ENCODE measurements at places on chromosomes 3 and 15. TPM values are rescaled to one million over a fixed set of nuclear protein-coding genes. Genes with fewer than 3 reads are reported as not detected.
A peak's percentile ranks its signal among the peaks of the same experiment; 100 is the strongest.

The LRTM1 gene
- total RNA-seq = not detected

- no peaks in the 10 kb centered on the region for H3K4me1 ChIP-seq
- H3K27me3 ChIP-seq = peaks cover 14% of the 10 kb centered on the region
- DNase-seq = no peak
- H3K4me3 ChIP-seq = no peak overlapping the region
- H3K36me3 ChIP-seq = peaks cover 2% of the 10 kb centered on the region
- no peak overlapping the region for H3K27ac ChIP-seq
Measured at GRCh38 chr3:12097971-12098370, 60.7 kb downstream of the TIMP4 start.

DNA sequence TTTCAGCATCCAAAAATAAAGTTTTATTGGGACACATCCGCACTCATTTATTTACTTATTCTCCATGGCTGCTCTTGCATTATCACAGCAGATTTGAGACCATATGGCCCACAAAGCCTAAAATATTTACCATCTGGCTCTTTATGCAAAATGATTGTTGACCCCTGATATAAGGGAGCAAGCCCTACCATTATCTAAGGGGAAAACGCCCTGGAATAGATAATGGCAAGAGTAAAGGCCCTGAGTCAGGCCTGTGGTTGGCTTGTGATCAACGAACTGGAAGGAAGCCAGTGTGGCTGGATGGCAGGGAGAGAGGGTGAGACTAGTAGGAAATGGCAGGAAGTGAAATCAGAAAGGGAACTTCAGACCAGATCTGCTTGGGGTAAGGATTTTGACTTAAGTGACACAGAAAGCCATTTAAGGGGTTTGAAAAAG lies 24.6 kb upstream of the DMXL2 start:
- DNase-seq = no peak
- no peaks in the 10 kb centered on the region for H3K27me3 ChIP-seq
- no peaks in the 10 kb centered on the region for H3K36me3 ChIP-seq
- no peak overlapping the region for H3K27ac ChIP-seq
- no peak overlapping the region for H3K4me3 ChIP-seq

GRCh38 chr15:29825227-29825626 lies 3.0 kb upstream of the TJP1 start:
- peaks cover 7% of the 10 kb centered on the region for H3K36me3 ChIP-seq
- H3K4me1 ChIP-seq = peaks cover 27% of the 10 kb centered on the region
- peaks cover 47% of the 10 kb centered on the region for H3K27me3 ChIP-seq
- DNase-seq = peak; percentile 56
- H3K27ac ChIP-seq = peak overlapping the region; percentile 36

- DNase-seq = no peak
- peaks cover 2% of the 10 kb centered on the region for H3K4me1 ChIP-seq
- no peak overlapping the region for H3K27ac ChIP-seq
- H3K36me3 ChIP-seq = no peaks in the 10 kb centered on the region
- H3K4me3 ChIP-seq = no peak overlapping the region
Measured at GRCh38 chr15:74531144-74531811, 9.7 kb upstream of the ARID3B start.

The TMEM40 gene
- not detected for total RNA-seq

- no peak overlapping the region for H3K27ac ChIP-seq
- H3K4me3 ChIP-seq = no peak overlapping the region
- no peaks in the 10 kb centered on the region for H3K27me3 ChIP-seq
- no peak for DNase-seq
- no peaks in the 10 kb centered on the region for H3K36me3 ChIP-seq
- H3K4me1 ChIP-seq = no peaks in the 10 kb centered on the region
Measured at GRCh38 chr3:79233431-79234060, 534.3 kb downstream of the ROBO1 start.

DNA sequence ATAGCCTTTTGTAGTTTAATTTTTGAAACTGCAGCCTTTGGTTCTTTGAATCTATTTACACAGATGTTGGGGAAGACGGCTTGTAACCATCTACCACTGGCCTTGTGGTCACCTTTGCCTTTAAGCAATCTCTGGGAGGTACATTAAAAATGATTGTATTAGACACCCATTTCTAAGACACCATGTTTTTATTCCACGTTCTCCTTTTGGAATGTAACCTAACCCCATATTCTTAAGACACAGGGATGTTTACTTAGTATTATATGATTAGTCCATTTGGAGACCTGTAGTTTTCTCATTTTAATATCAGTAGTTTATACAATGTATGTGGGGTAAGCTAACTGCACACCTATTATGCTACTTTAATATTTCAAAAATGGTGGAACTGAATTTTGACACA lies 175.1 kb upstream of the PLSCR5 start:
- no peak for DNase-seq
- no peaks in the 10 kb centered on the region for H3K4me1 ChIP-seq
- no peak overlapping the region for H3K4me3 ChIP-seq
- no peaks in the 10 kb centered on the region for H3K27me3 ChIP-seq
- H3K27ac ChIP-seq = no peak overlapping the region

- peaks cover 6% of the 10 kb centered on the region for H3K4me1 ChIP-seq
- no peaks in the 10 kb centered on the region for H3K27me3 ChIP-seq
- H3K36me3 ChIP-seq = peaks cover 16% of the 10 kb centered on the region
- no peak for DNase-seq
- H3K4me3 ChIP-seq = no peak overlapping the region
- H3K27ac ChIP-seq = no peak overlapping the region
Measured at GRCh38 chr3:11555211-11555782, 88.4 kb downstream of the VGLL4 start.

The CCDC13 gene
- not detected for total RNA-seq

DNA sequence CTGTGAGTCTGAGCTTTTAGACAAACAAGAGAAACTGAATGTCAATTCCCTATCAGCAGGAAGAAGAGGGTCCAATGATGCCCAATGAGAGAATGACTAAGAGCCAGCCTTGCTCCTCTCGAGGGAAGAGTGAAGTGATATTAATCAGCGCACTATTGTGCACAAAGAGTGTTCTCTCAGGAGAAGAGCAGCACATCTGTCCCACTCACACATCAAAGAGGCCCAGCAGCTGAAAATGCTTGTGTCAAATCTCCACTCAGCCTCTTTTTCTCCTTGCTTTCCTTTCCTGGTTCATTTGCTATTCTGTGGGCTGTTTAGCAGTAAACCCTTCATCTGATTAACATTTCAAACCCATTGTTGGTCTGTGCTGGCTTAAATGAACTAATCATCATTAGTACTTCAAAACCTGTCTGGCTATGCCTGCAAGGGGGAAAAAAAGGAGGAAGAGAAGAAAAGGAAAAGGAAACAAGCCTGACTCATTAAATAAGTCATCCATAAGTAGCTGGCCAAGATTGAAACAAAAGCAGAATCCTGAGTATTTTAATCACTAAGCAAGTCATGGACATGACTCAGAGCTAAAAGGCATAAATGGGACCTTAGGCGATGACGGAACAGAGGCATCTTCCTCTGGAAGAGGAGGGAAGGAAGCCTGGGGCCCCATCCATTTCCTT lies 912.7 kb downstream of the TUSC7 start:
- no peaks in the 10 kb centered on the region for H3K27me3 ChIP-seq
- no peak overlapping the region for H3K27ac ChIP-seq
- no peak for DNase-seq
- H3K36me3 ChIP-seq = no peaks in the 10 kb centered on the region
- no peaks in the 10 kb centered on the region for H3K4me1 ChIP-seq
- H3K4me3 ChIP-seq = no peak overlapping the region

GRCh38 chr3:144165482-144165881 lies 193.9 kb downstream of the DIPK2A start:
- peaks cover 6% of the 10 kb centered on the region for H3K27me3 ChIP-seq
- H3K27ac ChIP-seq = no peak overlapping the region
- no peak overlapping the region for H3K4me3 ChIP-seq

DNA sequence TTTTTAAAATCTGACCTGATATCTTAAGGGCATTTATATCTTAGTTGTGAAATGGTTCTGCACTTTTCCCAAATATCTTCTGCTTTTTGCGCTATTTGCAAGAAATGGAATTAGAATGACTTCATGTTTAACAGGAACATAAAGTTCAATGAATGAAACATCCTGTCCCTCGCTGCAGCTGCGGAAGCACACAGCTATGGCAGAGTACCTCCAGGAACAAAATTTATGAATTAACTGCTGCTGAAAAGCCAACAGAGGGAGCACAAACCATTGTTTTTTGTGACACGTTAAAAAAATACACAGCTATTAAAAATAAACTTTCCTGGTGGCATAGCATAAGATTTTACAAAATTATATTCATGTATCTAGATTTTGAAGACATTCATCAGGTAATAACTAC lies 404.4 kb upstream of the MDFIC2 start:
- DNase-seq = peak; percentile 24
- H3K36me3 ChIP-seq = peaks cover 3% of the 10 kb centered on the region
- H3K27me3 ChIP-seq = peaks cover 4% of the 10 kb centered on the region
- peaks cover 2% of the 10 kb centered on the region for H3K4me1 ChIP-seq
- no peak overlapping the region for H3K27ac ChIP-seq

The CLDN18 gene
- total RNA-seq = not detected

The GOLGA8T gene
- total RNA-seq = not detected

GRCh38 chr3:174767853-174768382 lies 91.2 kb upstream of the NAALADL2 start:
- no peak overlapping the region for H3K4me3 ChIP-seq
- no peak for DNase-seq
- no peaks in the 10 kb centered on the region for H3K4me1 ChIP-seq
- no peak overlapping the region for H3K27ac ChIP-seq
- H3K36me3 ChIP-seq = no peaks in the 10 kb centered on the region

- H3K4me1 ChIP-seq = peaks cover 5% of the 10 kb centered on the region
- no peak for DNase-seq
- no peak overlapping the region for H3K27ac ChIP-seq
- peaks cover 42% of the 10 kb centered on the region for H3K27me3 ChIP-seq
Measured at GRCh38 chr3:24522146-24522579, 27.5 kb upstream of the THRB start.

DNA sequence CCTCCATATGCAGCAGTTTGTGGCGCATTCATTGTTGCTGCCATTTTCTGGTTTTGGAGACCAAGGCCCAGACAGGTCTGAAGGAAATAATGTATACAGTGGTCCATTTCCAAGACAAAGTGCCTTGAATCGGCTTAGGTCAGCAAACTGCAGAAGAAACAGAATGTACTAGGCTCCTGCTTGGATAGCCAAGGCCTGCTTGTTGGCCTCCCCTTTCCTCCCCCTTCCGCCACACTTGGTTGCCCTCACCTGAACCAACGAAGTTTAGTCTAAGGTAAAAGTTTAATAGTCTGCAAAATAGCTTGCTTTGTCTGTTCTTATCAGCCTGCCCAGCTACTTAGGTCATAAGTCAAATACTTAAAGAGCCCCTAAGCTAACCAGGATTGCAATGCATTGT lies 12.0 kb upstream of the RTP3 start:
- no peak overlapping the region for H3K4me3 ChIP-seq
- no peak for DNase-seq
- peaks cover 4% of the 10 kb centered on the region for H3K27me3 ChIP-seq
- peaks cover 15% of the 10 kb centered on the region for H3K4me1 ChIP-seq
- H3K27ac ChIP-seq = no peak overlapping the region

DNA sequence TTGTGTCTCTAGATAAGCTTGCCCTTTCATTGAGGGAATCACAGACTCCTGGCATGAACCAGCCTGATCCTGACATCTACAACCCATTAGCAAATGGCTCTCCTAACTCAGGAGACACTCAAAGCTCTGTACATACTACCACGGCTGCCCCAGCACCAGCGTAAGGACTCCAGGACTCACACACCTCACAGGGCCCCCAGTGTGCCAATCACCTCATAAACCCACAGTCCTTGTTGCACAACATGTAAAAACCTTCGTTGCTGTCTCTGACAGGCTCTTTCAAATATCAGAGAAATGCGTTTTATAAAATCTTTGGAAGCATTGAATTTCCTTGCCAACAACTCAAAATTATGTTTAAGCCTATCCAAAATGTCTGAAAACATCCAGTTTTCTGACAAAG lies 7.3 kb downstream of the FYCO1 start:
- no peak overlapping the region for H3K27ac ChIP-seq
- peaks cover 47% of the 10 kb centered on the region for H3K4me1 ChIP-seq
- peaks cover 24% of the 10 kb centered on the region for H3K36me3 ChIP-seq
- DNase-seq = no peak

DNA sequence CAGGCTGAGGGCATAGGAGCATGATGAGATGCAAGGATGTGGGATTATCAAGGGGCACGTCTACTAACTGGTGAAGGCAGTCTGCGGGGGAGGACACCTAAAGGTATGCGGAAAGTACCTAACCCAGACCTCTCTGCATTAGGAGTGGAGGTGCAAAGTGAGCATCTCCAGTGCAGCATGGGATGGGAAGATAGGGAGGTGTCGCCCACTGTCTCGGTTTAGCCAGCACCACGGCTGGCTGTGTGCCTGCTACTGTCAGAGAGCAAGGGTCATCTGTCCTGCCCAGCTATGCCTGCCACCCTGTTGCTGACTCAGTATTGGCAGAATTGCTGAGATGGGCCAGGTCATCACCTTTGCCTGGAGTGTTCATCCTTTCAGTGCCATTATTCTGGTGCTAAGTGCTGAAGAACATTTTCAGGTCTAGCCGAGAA lies 40.1 kb downstream of the OXNAD1 start:
- peaks cover 57% of the 10 kb centered on the region for H3K36me3 ChIP-seq
- H3K4me3 ChIP-seq = peak overlapping the region; percentile 44
- H3K27ac ChIP-seq = peak overlapping the region; percentile 97
- peak; percentile 80 for DNase-seq
- peaks cover 94% of the 10 kb centered on the region for H3K4me1 ChIP-seq

DNA sequence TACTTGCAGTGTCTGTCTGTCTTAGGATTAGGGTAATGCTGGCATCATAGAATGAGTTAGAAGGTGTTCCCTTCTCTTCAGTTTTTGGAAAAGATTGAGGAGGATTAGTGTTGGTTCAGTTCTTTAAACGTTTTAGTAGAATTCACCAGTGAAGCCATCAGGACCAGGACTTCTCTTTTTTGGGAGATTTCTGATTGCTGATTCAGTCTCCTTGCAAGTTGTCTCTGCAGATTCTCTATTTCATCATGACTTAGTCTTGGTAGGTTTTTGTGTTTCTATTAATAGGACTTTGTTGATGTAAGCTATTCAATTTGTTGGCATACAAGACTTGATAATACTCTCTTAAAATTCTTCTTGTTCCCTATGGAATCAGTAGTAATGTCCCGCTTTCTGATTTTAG lies 48.9 kb downstream of the STT3B start:
- H3K36me3 ChIP-seq = peaks cover 51% of the 10 kb centered on the region
- peaks cover 74% of the 10 kb centered on the region for H3K4me1 ChIP-seq
- no peak overlapping the region for H3K4me3 ChIP-seq
- DNase-seq = no peak
- H3K27ac ChIP-seq = peak overlapping the region; percentile 51
- no peaks in the 10 kb centered on the region for H3K27me3 ChIP-seq

DNA sequence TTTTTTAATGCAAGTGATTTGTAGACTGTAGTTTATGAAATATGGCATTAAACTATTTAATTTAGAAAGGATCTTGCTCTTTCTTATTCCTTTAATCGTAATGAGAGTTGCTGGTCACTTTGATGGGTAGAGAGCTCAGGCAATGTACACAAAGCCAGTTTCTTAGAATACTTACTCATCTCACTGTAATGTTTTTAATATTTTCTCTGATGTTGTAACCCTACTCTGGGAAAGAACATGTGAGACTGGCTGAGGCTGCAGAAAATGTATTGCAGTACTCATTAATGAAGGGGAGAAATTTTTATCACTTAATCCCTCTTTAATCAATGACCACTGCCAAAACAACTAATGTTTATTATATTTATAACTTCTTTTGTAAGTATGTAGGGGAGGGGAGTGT lies 479.4 kb upstream of the KCNMB2 start:
- H3K27me3 ChIP-seq = no peaks in the 10 kb centered on the region
- H3K36me3 ChIP-seq = no peaks in the 10 kb centered on the region
- no peak for DNase-seq
- no peak overlapping the region for H3K27ac ChIP-seq

The WDR93 gene
- total RNA-seq = not detected

The MKRN2OS gene
- not detected for total RNA-seq

- H3K4me3 ChIP-seq = no peak overlapping the region
- H3K27ac ChIP-seq = no peak overlapping the region
- no peaks in the 10 kb centered on the region for H3K27me3 ChIP-seq
- DNase-seq = peak; percentile 5
- peaks cover 12% of the 10 kb centered on the region for H3K36me3 ChIP-seq
- H3K4me1 ChIP-seq = peaks cover 29% of the 10 kb centered on the region
Measured at GRCh38 chr15:57017024-57017423, 98.6 kb downstream of the TCF12 start.

Data from activated naive CD4-positive, alpha-beta T cell treated with anti-CD3 and anti-CD28 coated beads for 36 hours (primary cell).